Fibroblast of skin of back (primary cell): ENCODE measurements at places on chromosomes 5 and 9.

- DNase-seq, result no peak
Measured at GRCh38 chr9:14358523-14358922, 44.6 kb upstream of the NFIB start.

DNA sequence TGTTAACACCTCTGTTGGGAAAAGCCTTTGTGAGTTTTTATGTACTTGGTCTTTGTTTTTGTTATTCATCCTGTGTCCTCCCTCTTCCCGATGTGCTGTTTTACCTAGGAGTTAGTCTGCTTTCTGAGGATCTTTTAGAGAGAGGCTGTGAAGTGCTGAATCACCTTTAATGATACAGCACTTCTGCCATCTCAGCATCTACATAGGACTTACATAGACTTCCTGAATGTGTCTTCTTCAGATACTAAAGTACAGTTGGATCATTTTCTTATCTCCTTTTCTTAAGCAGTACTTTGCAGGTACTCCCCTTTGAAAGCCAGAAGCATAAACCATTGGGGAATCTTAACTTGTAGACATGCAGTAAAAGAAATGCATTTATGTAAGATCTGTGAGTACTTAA lies 31.5 kb downstream of the OTULIN start:
- no peak for DNase-seq

- no peak for DNase-seq
Measured at GRCh38 chr5:102832445-102832844, 77.3 kb downstream of the PAM start.

DNA sequence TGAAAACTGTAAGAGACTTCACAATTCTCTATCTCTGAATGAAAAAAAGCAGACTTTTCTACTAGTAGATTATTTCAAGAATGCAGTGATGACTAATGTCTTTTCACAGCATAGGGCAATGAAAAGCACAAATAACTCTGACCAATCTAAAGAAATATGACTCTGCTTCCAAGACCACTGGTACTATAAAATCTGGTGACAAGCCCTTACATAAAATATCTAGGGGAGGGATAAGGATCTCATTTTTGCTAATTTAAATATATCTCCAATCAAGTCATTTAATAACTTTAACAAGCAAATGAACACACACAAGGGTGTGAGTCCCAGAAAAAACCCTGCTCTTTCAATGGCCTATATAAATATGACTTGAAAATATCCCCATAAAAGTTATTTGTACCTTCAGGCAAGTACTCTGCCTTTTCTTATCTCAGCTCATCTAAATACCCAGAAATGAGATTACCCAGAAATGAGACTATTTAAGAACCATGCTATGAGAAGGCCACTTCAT lies 105.2 kb downstream of the GNAQ start:
- DNase-seq, result peak; percentile 89

GRCh38 chr5:34499001-34499734 lies 157.0 kb upstream of the RAI14 start:
- peak; percentile 89 for DNase-seq

DNA sequence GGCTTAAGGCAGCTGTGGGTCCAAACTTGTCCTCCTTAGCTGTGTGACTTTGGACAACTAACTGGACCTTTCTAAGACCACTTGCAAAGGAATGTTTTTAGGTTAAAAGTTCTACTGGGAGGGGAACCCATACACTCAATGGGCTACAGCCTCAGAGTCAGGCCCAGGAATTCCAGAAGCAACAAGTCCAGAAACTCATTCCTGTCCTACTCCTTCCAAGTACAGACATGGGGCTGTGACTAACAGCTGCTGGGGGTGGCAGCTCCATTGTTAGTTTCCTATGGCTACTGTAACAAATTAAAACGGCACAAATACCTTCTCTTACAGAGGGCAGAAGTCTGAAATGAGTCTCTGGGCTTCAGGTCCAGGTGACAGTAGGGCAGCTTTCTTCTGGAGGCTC lies 12.4 kb upstream of the AKNA start:
- peak; percentile 30 for DNase-seq

- DNase-seq, result no peak
Measured at GRCh38 chr9:69940674-69941073, 103.0 kb upstream of the MAMDC2 start.

DNA sequence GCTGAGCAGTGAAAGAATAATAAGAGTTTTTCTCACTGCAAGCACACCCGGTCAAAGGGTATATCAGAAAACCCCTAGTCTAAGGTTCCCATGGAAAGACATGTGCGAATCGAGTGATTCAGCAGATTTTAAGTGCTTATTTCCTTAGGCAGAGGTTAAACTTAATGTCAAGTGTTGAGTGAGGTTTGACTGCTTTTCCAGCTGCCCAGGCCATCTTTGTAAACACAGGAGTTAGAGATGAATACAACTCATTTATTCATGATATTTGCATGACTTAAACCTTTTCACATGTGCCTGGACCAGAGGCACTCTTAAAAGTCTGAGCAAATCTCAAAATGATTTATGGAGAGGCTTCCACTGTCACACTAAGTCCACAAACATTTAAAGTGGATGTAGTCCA lies 137.8 kb upstream of the RGMB start:
- DNase-seq, result peak; percentile 2

DNA sequence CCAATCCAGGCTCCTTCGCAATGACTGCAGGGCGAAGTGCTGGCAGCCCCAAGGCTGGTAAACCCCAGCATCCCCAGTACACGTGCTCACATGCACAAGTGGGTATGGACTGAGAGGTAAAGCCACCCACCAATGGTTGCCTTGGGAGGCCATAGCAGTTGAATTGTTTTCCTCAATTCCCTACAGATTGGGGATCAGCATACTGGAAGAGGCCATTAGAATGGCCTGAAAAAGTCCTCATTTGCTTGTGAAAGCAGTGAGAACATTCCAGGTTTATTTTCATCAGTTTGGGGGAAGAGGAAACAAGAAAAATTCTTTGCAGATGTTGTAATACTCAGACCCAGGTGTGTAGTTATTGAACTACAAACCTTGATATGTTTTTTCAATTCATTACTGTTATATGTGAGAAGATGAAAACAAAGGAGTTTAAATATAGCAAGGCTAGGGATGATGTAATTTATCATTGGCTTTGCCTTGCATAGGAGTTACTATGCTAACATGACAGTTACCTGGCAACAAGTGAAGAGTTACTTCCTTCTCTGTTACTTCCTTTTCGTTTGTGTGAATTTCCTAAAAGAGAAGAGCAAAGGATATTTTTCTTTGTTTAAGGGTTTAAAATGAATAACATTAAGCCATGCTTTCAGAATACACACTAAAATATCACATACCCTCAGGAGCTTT lies 36.4 kb downstream of the MTMR12 start:
- peak; percentile 35 for DNase-seq

DNA sequence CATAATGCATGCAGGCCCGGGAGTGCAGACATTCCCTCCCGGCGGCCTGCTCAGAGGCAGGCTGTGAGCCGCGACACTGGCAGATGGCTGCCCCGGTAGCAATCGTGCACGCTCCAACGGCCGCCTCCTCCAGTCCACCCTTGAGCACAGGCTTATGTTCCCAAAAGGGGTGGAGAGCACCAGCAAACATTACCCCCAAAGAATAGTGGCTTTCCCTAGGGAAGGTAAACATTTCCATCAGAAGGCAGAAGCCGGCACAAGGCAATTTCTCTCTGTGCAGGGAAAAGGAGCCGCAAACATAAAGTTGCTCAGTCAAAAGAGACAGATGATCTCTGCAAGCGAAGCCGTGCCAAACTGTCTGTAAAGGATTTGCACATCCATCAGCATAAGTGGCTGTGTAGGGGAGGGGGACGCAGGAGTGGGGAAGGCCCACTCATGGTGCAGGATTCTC lies 92.5 kb downstream of the SIL1 start:
- no peak for DNase-seq

DNA sequence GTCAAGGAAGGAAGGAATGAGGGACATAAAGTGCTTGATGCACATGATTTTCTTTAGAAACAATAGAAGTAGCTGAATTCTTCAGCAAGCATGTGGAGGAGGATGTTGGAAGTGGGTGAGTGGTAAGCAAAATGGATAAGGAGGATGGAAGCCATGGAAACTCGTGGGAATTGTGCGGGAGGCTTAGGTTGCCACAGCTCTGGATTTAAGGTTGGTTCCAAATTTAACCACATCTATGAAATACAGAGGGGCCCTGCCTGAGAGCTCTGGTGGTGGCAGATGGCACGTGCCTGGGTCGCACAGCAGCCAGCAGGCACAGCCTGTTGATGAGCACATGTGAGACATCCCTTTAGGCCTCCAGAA lies 284.7 kb downstream of the SMARCA2 start:
- DNase-seq, result no peak

GRCh38 chr5:123719004-123719403 lies 207.0 kb downstream of the CSNK1G3 start:
- no peak for DNase-seq

DNA sequence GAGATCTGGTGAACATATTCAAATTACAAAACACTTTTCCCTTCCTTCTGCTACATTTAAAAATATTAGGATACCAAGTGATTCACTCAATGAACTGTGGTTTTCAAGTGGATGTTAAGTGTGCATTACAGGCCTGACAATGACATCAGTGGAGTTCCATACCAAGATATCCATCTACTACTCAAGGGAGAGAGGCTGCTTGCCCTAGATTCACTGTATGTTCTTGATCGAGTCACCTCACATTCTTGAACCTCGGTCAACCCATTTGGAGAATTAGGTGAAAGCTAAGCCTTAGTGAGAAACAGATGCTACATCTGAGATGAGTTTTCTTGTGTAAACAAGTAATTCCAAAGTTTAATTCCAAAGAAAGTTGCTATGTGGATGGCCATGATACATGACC lies 142.2 kb downstream of the FGF10 start:
- peak; percentile 20 for DNase-seq

DNA sequence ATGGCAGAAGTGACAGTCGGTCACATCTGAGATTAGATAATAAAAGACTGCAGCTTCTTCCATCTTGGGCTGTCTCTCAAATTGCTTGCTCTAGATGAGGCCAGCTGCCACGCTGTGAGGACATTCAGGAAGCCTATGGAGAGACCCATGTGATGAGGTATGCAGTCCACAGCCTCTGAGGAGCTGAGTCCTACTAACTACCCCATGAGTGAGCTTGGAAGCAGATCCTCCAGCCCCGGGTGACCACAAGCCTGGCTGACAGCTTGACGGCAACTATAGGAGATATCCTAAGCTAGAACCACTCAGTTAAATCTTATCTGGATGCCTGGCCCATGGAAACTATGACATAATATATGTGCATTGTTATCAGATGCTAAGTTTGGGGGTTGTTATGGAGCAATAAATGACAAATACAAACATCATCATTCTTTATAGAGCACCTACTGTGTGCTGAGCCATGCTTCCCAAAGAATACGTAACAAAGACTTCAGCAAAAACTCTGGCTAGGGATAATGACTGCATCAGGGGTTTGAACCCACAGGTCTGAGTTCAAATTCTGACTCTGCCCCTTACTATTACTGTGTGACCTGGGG lies 26.7 kb downstream of the KCNV2 start:
- no peak for DNase-seq

DNA sequence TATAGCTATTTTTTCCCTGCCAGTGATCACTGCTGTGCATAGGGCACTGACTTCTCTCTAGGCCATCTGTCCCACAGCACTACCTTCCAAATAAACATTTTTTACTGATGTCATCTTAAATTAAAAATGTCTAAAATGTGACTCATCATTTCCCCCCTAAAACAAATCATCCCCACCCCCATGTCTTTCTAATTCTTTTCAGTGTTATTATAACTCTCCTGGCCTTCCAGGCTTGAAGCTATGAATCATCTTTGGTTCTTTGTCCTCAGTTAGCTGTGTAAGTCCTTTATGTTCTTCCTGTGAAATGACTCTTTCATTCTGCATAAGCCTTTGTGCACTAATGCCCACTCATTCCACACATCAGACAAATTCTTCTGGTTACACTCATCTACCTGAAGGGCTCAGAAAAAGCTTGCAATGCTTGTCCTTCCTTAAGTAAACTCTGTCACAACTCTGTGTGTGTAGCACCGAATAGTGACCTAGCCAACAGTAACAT lies 78.1 kb downstream of the CFAP95 start:
- DNase-seq, result peak; percentile 97

- no peak for DNase-seq
Measured at GRCh38 chr9:125748446-125749099, 1.4 kb downstream of the PBX3 start.

DNA sequence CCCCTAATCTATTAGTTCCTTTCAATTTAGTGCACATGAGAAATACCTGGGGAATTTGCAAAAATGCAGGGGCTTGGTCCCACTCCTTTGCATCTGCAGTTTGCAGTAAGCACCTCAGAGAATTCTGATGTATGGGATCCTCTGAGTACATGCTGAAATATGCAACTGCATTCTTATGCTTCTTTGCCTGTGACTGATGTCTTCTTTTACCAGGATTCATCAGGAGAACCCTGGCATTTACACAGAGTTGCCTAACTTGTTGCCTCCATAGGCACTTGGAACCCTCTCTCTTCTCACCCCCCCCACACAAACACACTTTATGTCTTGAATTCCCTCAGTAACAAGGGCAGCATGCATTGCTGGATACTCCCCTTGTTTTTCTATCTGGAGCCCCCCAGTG lies 173.1 kb downstream of the KDM4C start:
- DNase-seq, result peak; percentile 85

GRCh38 chr9:99259231-99259918 lies 37.3 kb downstream of the SEC61B start:
- DNase-seq, result peak; percentile 17

DNA sequence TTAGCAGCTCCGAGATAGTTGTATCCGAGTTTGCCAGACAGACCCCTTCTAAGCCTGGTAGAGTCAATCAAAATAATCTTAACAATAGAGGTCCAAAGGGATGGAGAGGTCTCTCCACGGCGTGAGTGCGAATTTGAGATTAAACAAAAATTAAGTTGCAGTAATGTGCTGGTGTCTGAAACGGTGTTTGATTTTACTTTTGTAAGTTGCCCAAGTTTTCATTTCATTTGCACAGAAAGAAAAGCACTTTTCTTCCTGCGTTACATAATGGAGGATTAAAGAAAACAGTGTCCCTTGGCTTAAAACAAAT lies 1.2 kb downstream of the IRX1 start:
- no peak for DNase-seq

GRCh38 chr5:147169901-147170300 lies 64.9 kb upstream of the STK32A start:
- no peak for DNase-seq

DNA sequence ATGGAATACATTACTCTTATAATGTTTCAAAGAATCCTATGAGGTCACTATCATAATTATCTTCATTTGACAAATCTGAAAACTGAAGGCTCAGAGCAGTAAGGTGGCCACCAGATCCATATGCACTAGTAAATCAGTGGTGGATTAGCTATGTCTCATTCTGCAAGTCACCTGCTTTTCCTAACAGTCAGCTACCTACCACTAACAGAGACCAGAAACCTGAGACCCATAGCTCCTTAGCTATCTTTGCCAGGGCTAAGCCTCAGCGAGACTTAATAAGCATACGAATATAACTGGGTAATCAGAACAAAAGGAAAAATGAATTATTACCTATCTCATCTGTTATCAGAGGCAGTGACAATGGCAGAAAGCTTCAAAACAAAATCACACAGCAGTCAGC lies 118.7 kb downstream of the AUH start:
- DNase-seq, result no peak

- DNase-seq, result no peak
Measured at GRCh38 chr5:71587766-71588532, 809 bp downstream of the MCCC2 start.
